ENCODE measurements at places on chromosomes 16 and 17. TPM values are rescaled to one million over a fixed set of nuclear protein-coding genes. Genes with fewer than 3 reads are reported as not detected.

The COX6A2 gene
- not detected for total RNA-seq

The KRTAP9-2 gene
- not detected for total RNA-seq

The NETO2 gene
- total RNA-seq: 9.7 TPM

The PERCC1 gene
- total RNA-seq: not detected

The PRR35 gene
- total RNA-seq: not detected

DNA sequence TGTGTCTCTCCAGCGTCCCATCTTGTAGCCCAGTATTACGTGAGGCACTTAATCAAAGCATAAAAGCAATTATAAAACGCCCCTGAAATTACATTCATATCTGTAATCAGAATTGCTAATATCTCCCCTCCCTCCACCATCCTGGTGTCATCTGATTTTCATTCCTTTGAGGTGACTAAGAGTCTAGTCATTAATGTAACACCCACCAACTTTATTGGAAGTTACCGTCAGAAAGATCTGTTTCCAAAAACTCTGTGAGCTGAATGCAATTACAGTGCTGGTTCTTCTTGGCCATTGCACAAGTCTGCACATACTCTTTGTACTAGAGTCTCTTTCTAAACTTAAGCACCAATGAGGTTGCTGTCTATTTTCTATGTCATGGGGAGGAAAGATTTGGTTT, 12.5 kb upstream of the MAF start:
- DNase-seq: no peak
- H3K27ac ChIP-seq: no peak overlapping the region
- no peaks in the 10 kb centered on the region for H3K4me1 ChIP-seq
- no peak overlapping the region for H3K4me3 ChIP-seq

- no peak for DNase-seq
- no peak overlapping the region for H3K4me3 ChIP-seq
- no peaks in the 10 kb centered on the region for H3K4me1 ChIP-seq
- H3K27ac ChIP-seq: no peak overlapping the region
- no peaks in the 10 kb centered on the region for H3K27me3 ChIP-seq
- no peaks in the 10 kb centered on the region for H3K36me3 ChIP-seq
These were observed 45.1 kb downstream of the SOX9 start for GRCh38 chr17:72165867-72166439.

DNA sequence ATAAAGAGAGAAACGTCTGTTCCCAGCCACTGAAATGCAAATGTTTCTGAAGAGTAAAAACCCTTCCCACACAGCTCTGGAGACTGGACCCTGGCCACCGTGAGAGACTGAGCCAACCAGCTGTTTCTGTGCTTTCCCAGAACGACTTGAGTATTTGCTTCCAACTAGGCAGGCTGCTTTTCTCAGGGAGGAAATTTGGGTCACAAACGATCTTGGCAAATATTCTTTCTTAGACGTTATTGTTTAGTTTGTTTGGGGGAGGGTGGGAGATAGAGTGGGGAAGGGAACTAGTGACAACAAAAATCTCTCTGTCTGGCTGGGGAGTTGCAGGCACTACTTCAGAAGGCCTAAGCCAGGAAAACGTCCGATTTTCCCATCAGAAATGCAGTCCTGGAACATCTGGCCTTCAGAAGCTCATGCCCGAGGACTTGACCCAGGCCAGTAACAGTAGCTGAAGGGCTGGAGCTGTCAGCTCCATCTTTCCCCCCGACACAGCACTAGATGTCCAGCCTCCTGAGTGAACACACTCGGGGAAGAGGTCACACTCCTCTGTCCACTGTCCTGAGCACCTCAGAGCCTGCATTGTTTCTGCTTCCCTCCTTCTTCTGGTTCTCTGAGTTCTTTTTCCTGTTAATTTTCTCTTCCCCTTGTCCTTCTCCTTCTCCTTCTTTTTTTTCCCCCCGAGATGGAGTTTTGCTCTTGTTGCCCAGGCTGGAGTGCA, 4.0 kb downstream of the CCDC92B start:
- H3K4me3 ChIP-seq: no peak overlapping the region
- no peaks in the 10 kb centered on the region for H3K36me3 ChIP-seq
- H3K27ac ChIP-seq: no peak overlapping the region
- DNase-seq: no peak

GRCh38 chr16:8310323-8310722, 280.0 kb downstream of the TMEM114 start:
- no peaks in the 10 kb centered on the region for H3K27me3 ChIP-seq
- H3K4me3 ChIP-seq: no peak overlapping the region
- DNase-seq: no peak
- H3K36me3 ChIP-seq: no peaks in the 10 kb centered on the region
- no peak overlapping the region for H3K27ac ChIP-seq

GRCh38 chr16:3732171-3732570, 14.8 kb upstream of the TRAP1 start:
- no peaks in the 10 kb centered on the region for H3K27me3 ChIP-seq
- H3K36me3 ChIP-seq: no peaks in the 10 kb centered on the region
- DNase-seq: no peak
- no peak overlapping the region for H3K27ac ChIP-seq
- H3K4me3 ChIP-seq: no peak overlapping the region

DNA sequence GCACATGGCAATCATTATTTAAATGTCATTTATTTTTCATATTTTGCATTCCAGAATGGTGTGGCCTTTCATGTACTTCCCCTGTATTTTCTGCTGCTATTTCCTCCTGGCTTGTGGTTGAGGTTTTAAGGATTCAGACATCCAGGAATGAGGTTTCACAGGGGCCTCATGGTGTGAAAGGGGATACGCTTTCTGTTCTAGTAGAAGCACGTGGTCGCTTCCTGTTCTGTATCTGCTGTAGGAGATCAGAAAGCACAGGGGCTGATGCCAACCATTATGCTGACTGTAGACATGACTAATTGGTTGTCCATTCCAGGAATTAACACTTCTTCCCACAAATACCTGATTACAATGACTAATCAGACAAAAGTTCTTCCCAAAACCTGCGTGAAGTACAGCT, 405.9 kb downstream of the SHISA9 start:
- DNase-seq: no peak
- no peak overlapping the region for H3K27ac ChIP-seq
- H3K36me3 ChIP-seq: no peaks in the 10 kb centered on the region
- H3K27me3 ChIP-seq: no peaks in the 10 kb centered on the region
